ENCODE measurements at places on chromosomes 6 and 20.

DNA sequence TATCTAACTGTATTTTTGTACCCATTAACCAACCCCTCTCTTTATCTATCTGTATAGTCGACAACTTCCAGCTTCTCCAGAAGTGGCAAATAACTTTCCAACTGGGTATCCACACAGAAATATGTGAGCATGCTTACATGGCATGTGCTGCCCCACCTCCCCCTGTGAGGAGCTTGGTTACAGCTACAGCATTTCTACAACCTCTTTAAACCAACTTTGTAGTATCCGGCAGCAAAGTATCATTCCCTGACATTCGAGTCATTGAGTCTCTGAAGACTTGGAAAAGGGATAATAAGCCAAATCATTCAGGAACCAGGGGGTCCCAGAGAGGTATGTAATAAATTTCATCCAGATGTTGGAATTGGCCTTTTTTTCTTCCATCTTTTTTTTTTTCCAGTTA is 48.2 kb upstream of the ASIP start:
- DNase-seq: no peak

DNA sequence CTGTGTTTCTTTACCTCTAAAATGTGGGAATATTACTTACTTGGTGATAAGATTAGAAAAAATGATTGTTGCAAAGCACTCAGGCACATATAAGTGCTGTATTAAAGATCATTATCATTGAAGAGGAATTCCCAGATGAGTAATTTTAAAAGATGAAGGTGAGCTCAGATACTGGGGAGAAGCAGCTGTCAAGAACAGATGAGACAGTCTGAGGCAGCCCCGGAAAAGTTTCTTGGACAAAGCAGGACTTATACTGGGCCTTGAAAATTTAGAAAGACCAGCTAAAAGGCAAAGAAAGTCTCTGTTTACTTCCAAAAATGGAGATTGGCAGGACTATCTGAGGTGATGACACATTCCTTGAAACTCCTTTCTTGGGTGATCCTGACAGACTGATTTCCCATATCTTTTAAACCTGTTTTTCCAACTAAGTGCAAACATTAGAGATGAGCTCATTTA is 93.8 kb upstream of the MARCKS start:
- DNase-seq: no peak

- DNase-seq: no peak
Measured at GRCh38 chr6:3742426-3743344, 8.8 kb downstream of the PXDC1 start.

GRCh38 chr6:116392132-116393013 is 21.6 kb downstream of the DSE start:
- no peak for DNase-seq

GRCh38 chr20:10093087-10093591 is 58.4 kb downstream of the ANKEF1 start:
- no peak for DNase-seq

- no peak for DNase-seq
Measured at GRCh38 chr6:116192786-116193185, 61.1 kb downstream of the TSPYL4 start.

- no peak for DNase-seq
Measured at GRCh38 chr6:34901930-34902329, 12.9 kb downstream of the ANKS1A start.

GRCh38 chr20:63432577-63433325 is 39.7 kb downstream of the KCNQ2 start:
- DNase-seq: no peak

DNA sequence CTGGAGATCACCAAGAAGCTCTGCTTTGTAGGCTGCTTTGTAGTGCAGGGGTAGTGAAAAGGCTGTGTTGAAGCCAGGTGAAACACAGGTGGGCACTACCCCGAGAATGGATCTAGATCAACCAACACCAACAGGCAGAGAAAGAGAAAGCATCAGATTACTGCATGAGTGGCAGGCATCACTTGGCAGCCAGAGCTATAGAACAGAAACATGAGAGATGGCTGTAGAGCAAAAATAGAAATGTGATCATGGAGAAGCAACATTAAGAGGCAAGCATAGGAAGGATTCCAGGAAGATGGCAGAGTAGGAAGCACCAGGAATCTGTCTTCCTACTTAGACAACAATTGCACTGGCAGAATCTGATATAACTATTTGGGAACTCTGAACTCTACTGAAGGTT is 311.1 kb upstream of the TCF21 start:
- DNase-seq: no peak

- no peak for DNase-seq
Measured at GRCh38 chr6:117986396-117986795, 79.3 kb downstream of the SLC35F1 start.

Measured in NCI-H1436 treated with DMSO at 0.1 percent for 48 hours (cell line).